ENCODE measurements at places on chromosomes 3 and 15.

DNA sequence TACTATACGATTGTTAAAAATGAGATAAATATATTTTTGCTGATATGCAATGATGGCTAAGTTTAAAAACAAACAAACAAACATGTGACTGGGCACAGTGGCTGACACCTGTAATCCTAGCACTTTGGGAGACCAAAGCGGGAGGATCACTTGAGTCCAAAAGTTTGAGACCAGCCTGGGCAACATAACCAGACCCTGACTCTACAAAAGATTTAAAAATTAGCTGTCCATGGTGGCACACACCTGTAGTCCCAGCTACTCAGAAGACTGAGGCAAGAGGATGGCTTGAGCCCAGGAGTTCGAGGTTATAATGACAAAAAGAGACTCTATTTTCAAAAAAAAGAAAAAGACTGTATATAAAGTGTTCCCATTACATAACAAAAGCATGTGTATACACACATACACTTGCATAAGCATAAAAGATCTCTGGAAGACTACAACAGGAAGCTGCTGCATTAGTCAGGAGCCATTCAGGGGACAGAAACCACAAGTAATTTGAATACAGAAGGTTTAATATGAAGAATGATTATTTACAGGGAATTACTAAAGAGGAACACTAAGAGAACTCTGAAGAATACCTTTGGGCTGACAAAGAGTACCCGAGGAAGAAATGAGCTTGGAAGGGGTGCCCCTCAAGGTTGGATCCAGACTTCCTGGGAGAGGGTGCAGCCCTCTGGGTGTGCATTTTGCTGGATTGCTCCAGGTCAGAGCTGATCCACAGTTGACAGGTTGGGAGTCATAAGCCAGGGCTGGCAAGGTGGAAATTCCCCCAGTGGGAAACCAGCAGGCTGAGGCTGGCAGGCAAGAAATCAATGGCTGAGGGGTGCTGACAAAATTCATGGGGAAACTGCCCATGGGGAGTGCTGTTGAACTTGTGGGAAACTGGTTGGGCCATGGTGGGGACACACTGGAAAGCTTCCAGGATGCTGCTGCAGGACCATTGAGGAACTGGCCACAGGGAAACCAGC is 9.3 kb upstream of the TM4SF18 start:
- peak; percentile 15 for DNase-seq

DNA sequence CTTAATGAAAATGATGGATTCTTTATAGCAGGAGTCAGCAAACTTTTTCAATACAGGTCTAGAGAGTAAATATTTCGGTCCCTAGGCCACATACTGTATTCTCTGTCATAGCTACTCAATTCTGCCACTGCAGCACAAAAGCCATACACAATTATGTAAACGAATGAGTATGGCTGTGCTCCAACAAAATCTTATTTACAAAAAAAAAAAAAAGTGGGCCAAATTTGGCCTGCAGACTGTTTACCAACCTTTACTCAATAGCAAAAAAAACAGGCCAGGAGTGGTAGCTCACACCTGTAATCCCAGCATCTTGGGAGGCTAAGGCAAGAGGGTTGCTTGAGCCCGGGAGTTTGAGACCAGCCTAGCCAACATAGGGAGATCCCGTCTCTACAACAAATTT is 41.1 kb downstream of the TTBK2 start:
- no peak for DNase-seq

GRCh38 chr15:65828585-65828984 is 36.5 kb upstream of the DENND4A start:
- peak; percentile 53 for DNase-seq

DNA sequence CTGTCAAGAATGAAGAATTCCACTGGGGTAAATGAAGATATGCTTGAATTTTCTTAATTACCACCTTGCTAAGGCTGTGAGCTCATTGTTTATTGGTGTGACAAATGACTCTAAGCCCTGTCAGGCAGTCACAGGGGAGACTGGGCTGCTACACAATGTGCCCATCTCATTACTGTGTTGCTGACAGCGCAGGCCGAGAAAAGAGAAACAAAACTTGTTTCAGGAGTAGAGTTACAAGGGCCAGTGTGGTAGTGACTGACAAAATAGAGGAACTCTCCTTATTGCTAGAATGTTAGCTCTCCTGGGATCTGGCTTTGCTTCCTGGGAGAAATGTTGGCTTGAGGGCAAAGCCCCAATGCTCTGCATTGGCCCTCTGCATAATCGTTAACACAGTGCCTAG is 130.4 kb upstream of the CRBN start:
- DNase-seq, result no peak

DNA sequence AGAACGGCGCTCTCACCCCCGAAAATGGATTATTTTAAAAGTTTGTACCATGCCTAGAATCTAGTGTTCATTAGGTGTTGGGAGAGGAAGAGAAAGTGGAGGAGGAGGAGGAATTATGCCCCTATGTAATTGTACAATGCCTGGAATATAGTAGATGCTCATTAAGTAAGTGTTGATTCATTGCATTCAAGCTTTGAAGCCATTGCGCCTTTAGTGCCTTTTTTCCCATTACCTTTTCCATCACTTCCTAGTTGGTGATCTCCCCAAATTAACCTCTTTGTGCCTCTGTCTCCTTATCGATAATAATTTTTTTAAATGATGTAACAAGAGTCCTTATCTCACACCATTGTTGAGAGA is 220.7 kb upstream of the PRICKLE2 start:
- no peak for DNase-seq

GRCh38 chr15:100923902-100924301 is 4.7 kb downstream of the LRRK1 start:
- DNase-seq, result no peak
